ENCODE measurements at places on chromosomes 1 and 21.
A peak's percentile ranks its signal among the peaks of the same experiment; 100 is the strongest.

- no peak for DNase-seq
Measured at GRCh38 chr1:196546272-196547111, 61.7 kb downstream of the KCNT2 start.

GRCh38 chr1:150385537-150386445, 21.8 kb downstream of the RPRD2 start:
- DNase-seq = no peak

- DNase-seq = no peak
Measured at GRCh38 chr1:27934818-27935549, at the start of gene SMPDL3B. Gene SMPDL3B, plus strand, starts transcription at chr1:27935000. Its CDS starts 184 bp downstream, at chr1:27935184.

GRCh38 chr1:155392898-155393411, 72.3 kb downstream of the RUSC1 start:
- DNase-seq = no peak

DNA sequence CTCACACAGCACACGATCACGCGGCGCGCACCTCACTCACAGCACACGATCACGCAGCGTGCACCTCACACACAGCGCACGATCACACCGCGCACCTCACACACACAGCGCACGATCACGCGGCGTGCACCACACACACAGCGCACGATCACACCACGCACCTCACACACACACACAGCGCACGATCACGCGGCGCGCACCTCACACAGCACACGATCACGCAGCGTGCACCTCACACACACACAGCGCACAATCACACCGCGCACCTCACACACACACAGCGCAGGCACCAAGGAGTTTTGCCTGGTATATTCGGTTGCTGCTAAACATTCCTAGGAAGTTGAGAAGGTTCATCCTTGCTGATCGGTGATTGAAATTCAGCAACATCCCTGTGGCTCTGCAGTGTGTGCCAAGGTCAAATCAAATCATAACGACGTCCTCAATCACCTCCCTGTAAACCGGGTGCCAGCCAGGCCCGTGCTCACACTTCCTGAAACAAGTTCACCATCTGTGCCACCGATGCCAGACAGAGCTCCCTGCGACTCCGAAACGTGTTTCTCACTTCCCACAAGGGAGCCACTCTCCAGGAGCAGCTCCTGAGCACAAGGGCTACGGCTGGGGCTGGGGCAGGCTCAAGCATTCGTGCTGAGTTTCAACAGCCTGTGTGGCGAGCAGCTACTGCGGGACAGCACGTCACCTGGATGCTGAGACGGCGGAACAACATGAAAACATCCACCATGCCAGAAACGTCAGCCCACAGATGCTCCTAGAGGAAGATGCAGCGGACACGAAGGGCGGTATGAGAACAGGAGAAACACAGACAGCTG, 30.2 kb downstream of the WDR4 start:
- no peak for DNase-seq

DNA sequence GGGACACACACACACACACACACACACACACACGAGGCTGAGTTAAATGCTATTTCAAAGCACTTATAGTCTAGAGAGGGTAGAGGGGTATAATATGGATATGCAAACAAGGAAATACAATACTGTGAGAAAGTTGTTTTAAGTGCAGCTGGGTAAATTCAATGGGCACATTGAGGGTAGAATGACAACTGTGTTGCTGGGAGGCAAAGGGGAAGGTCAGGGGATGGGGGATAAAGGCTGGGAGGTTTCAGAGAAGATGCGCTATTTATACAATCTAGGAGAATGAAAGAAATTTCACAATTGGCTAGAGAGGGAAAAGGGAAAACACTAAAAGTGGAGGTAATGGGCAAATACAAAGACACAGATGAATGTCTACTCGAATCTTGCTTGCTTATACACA, 19.4 kb downstream of the EXTL2 start:
- no peak for DNase-seq

DNA sequence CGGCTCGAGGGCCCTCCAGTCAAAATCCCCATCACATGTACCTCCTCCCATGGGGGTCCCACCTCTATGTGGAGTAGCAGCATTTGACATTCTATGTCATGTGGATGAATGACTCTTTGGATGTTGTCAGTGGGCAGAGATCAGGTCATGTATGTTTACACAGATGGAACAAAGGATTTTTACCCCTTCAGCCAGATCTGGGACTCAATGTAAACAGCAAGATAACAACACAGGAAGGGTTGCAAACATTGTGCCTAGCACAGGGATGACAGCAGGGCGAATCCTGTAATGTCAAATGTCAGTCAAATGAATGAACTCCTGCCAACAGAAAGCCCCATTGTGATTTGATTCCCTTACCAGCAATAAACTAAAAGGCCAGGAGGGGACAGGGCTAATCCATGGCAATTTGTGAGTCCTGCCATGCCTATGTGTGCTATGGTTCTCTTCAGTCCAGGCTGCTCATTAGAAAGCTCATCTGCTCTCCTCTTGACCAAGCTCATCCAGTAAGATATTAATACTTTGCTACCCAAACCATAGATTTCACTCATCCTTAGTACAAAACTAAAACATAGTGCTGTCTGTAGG, 60.3 kb downstream of the PGBD5 start:
- DNase-seq = peak; percentile 41

DNA sequence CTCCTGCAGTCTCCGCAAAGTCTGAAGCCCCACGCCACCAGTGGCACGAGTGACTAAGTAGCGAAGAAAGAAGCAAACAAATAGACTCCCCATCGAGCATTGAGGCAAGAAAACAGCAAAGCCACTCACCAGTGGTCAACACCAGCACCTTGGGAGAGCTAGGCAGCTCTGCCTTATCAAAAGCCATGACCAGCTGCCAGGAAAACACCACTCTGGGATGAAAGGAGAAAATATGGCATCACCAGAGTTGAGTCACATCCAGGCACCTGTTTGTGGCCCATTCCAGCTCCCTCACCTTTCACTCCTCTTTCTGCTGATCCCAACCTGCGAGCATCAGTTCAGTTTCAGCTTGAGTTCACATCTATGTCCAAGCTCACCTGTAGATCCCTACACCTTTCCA, 17.2 kb downstream of the PDZK1 start:
- no peak for DNase-seq

DNA sequence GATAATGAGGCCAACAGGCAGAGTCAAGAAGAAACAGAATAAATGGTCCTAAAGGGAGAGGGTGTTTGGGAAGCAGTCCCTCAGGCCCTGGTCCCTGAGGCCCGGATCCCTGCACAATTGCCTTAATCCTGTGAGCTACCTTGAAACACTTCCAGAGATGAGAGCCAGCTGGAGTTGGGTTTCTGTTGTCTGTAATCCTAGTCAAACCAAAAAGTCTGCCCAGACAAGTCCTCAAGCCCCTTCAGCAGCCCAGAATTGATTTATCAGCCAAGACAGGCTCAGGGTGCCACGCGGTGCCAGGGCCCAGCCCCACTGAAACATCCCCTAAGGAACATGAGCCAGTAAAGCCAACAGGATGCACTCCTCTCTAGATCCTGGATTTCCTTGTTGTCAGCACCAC, 16.4 kb upstream of the CLSTN1 start:
- no peak for DNase-seq

DNA sequence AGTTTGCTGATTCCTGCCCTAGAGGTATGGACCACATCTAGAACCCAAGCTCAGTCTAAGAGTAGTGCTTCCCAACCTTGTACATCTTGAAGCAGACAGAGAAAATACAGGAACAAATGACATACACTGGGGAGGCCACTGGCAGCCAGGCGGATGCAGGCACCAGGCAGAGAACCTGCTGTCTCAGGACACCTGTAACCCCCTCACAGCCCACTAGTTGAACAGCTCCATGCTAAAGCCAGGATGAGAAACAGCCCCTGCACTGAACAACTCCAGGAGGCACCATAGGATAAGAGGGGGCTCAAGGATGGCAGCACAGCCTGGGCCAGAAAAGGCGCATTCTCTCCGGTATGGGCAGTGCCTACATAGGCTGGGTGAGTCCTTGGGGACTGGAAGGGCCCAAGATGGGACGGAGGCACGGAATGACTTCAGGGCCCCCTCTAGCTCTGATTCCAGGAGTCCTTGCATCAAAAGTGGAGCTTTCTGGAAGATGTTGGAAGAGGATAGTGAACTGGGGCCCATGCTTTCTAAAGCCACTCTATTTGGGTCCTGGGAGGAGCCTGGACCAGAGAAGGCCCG, 16.0 kb downstream of the MEF2D start:
- no peak for DNase-seq

- no peak for DNase-seq
Measured at GRCh38 chr1:39409055-39409816, 82.2 kb upstream of the BMP8A start.

DNA sequence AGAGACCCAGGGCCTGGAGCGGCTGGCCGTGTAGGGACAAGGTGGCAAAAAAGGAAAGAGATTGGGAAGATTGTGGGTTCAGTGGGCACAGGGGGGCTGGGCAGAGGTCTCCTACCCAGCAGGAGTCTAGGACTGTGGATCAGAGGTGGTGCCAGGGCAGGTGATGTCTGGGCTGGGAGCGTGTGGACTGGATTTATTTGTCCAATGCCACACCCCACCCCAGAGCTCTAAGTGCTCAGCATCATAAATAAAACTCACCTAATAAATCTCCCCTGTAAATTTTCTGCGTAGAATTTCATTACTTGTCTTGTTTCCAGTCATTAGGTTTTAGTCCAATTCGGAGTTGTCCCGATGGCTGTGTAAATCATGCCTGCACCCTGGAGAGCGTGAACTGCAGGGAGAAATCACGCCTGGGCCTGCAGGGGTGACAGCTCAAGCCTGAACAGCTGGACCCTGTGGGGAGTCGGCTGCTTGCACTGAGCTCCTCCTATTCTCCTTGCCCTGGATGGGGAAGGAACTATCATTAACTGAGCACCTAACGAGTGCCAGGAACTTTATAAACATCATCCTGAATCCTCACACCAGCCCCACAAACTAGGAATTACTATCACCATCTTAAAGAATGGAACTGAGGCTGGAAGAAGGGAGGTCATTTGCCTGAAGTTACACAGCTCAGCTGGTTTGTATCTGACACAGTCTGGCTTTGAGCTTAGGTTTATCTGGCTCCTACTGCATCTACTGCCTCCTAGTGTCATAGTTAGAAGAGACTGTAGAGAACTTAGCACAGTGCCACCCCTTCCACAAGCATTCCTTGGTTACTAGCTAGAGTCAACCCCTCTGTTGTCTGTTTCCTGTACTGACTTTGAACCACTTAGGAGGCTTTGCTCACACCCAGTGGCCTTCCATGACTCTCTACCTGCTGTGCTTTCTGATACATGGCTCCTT, 25.0 kb upstream of the POU3F1 start:
- DNase-seq = no peak

- no peak for DNase-seq
Measured at GRCh38 chr1:227947676-227948492, at the start of gene WNT9A. Gene WNT9A, minus strand, starts transcription at chr1:227947932. Its CDS starts 45 bp downstream, at chr1:227947887.

DNA sequence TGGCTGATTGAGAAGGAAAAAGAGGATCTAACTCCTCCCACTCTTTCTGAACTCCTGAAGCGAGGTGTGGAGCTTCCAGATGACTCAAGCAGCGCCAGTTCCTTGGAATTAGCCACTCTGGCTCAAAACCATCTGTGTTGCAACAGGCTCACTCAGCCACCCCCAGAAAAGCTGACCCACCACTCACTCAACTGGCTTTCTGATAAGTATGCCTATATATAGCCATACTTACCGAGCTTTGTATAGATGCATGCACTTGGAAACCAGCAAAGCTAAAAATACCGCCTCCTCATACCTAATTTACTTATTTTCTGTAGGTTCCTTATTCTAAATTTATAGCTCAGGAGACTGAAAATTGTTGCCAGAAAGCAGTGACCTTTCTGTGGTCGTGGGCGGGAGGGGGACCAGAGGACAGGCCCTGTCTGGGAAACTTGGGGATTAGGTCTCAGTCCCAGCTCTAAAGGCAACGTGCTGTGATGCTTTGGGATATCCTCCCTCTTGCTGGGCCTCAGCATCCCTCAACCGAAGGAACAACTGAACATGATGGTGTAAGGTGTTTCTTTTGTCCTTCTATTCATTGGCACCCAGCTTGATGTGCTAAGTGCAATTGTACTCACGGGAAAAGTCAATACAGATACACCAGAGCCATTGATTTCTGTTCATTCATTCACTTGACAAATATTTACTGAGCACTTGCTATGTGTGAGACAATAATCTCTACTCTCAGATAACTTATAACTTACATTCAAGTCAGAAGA, 65.7 kb downstream of the NENF start:
- DNase-seq = no peak

GRCh38 chr1:71054791-71055190, 7.2 kb upstream of the PTGER3 start:
- no peak for DNase-seq

DNA sequence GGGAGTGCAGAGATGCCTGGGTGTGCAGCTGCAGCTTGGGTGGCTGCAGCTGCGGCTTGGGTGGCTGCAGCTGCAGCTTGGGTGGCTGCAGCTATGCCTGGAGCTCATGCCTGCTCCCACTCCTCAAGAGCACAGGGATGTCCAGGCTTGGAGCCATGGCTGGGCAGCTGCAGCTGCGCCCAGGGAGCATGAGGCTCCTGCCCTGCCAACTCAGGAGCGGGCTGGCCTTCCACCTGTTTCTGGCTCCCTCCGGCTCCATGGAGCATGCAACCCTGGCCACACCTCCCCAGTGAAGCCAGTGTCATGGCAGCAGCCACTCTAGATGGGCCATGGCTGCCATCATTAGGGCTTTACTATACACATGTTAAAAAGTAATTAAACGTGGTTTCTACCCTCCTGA, 21.1 kb downstream of the GBP1 start:
- DNase-seq = no peak

GRCh38 chr1:156957634-156958033, 37.2 kb downstream of the LRRC71 start:
- DNase-seq = no peak

DNA sequence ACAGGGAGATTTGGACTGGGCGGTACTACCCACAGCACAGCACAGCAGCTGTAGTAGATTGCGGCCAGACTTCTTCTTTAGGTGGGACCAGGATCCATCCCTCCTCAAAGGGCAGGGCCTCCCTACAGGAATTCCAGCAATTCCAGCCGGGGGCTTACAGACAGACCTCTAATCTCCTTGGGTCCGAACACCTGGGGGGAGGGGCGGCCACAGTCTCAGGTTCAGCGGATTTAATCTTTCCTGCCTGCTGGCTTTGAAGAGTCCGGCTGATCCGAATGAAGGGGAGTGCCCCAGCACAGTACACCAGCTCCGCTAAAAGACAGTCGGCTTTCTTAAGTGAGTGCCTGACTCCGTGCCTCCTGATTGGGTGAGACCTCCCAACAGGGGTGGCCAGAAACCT, 1708.5 kb downstream of the BRINP3 start:
- no peak for DNase-seq

DNA sequence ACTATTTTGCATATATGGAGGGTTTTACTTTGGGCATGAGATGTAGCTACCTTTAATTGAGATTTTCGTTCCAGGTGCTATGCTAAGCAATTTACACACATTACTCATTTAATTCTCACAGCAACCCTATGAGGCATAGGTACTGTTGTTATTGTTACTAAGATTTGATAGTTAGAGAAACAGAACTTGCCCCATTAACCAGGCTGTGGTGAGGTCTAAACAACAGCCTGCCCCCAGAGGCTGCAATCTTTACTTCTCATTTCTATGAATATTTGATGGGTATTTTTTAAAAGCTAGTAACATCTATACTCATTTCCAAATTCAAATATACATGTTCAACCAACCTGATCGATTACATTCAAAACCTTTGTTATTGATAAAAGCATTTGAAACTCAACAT, 155.6 kb downstream of the GALNT2 start:
- no peak for DNase-seq

Data from hippocampal formation (tissue), 2 donors.